NCI-H345 (cell line): ENCODE measurements at places on chromosomes 11 and 22.

DNA sequence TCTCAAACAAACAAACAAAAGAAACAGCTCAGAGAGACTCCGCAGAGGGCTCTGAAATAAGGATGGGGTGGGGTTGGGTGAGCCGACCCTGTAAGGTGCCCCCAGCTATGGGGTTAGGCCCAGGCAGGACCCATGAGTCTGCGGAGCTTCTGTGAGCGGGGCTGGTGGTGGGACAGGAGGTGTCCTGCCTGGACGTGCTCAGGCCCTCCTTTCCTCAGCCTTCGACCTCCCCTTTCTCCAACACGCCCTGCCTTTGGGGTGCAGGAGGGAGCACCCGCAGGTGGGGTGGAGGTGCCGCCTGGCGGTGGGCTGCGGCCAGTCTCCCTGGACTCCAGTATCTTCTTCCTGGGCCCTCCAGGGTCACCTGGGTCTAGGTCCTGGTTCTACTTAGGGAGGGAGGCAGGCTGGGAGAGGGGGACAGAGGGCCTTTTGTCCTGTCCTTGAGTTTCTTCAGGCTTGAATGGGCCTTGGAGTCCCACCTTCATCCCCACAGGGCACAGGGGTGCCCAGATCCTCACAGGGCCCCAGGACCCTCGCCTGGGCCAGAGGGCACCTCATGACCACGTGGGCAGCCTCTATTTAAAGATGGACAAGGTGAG is 12.3 kb downstream of the PRR33 start:
- DNase-seq, result no peak

DNA sequence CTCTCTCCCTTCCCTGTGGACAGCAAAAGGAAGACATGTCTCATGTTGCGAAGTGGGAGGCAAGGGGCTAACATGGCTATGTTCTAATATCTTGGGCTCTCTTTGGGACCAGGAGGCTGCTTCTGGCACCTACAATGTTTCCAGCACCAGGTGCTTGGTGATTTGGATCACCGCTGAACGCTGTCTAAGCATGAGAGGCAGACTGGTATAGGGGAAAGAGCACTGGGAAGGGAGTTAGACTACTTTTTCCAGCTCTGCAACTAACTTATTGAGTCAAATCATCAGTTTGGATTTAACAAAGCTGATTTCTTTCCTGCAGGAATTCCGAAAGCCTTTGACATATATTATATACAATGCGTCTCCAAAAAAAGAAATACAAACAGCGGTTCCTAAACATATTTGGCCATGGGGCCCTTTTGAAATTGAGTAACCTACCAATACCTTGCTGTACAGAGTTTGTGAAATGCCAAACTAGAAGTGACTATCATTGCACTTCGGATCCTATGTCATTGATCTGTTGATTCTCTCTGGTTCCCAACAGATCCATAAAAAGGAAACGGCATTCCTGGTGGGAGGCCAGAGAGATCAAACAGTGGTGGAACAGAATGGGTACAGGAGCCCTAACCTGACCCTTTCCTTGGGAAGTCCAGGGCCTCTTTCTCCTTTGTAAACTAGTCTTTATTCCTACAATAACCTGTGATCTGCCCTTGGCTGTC is 37.8 kb downstream of the FBXO7 start:
- DNase-seq, result no peak

DNA sequence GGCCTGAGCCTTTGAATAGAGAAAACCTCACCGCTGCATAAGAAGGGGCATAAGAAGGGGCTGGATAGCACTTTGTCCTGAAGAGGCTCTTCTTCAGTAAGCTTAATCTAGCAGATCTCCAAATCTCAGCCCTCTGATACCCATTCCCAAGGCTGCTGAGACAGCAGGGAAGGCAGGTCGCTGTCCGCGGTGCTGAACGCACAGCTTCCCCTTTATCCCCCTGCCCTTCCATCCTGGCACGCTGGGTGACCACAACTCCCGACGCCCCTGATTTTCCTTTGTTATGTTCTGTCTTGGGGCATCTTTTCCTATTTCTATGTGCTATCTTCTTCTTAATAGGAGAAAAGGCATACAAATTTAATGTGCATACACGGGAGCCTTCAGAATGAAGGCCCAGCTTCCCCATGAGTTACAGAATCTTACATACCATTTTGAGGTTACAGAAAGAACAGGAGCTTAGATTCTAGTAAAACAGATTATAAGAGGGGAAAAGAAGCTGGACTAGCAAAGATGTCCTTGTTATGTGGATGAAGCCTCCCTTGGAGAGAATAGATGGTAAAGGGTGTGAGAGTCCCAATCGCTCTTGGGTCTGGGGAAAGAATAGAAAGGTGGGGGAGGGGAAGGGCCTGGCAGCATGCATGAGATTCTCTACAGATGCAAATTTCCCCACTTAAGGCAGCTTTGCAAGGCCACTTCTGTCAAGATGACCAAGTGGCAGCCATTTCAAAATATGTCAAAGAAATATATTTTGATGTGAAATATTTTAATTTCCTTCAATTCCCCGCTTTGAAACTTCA is 5.7 kb upstream of the SULT4A1 start:
- DNase-seq, result no peak

- DNase-seq, result no peak
Observed at GRCh38 chr22:46090631-46091201, 59.6 kb upstream of the PPARA start.

DNA sequence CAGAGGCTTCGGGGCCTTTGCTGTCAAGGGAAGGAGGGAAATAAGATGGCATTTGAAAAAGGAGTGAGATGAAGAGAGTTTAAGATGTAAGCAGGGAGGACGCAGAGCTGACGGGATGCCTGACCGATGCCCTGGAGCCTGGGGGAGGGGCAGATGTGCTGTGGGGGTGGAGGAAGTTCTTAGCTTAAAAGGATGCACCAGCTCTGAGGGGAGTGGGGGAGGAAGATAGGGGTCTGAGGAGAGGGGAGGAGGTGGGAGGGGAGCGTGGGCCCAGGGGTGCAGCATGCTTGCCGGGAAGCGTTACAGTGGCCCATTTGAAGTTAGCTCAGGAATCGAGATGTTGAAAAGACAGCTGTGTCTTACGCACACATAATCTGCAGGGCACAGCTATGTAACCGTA is 56.3 kb downstream of the RPS6KA4 start:
- DNase-seq, result no peak

DNA sequence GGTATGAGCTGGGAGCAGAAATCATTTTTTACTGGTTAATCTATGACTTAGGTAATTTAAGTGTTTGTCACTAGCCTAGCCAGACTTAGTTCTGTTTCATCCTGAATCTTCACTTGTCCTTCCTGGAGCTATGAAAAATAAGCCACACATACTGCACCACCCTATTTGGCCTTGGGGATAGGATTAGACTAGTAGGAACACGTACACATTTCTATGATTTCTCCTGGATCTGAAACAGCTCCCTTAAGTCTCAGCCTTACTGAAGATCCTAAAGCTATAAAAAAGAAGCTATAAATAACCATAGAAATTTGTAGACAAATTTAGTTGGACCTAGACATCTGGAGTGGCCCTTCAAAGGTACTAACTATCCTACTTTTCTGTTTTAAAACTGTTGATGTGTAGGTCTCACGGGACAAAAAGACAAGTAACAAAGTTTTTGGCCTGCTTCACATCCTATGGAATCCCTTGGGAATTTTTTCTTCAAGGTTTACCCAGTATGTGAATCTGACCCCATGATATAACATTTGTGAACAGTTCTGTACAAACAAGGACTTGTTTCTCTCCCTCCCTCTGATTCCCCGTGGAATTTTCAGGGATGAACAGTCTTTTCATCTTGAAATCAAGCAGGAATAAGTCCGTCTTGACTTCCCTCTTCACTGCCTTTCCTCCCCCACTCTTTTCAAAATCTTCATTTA is 275.0 kb downstream of the FAM76B start:
- no peak for DNase-seq

DNA sequence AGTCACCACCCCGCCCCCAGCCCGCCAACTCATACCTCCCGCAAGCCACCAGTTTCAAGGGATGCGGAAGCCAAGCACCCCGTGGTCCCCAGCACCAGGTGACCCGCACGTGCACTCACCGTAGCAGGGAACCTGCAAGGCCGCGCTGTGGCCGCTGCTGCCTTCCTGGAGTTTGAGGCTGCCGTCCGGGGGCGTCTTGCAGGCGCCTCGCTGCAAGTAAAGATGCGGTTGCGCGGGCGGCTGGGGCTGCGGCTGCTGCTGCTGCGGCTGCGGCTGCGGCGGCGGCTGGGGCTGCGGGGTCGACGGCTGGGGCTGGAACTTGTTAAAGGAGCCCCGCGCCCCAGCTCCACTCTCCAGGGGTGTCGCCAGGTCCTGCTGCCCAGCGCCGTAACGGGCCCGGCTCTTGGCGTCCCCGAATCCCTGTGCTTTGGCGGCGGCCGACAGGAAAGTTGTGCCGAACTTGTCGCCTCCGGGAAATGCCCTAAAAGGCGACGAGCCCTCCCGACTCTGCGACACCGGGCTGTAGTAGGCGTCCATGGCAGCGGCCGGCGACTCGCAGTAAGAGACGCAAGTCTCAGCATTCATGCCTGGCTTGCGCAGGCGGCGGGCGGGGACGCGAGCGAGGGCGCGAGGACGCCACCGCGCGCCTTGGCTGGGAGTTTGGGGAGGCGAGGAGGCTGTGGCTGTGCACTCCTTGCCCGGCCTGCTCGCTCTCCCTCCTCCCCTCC is at the start of gene ALX4:
ALX4 (minus strand) TSS at position 662 of the 728 bp plus-strand sequence; CDS start at position 585, 77 bp downstream.
- no peak for DNase-seq

GRCh38 chr22:50517495-50518260 is 7.7 kb downstream of the SCO2 start:
- DNase-seq, result no peak

- DNase-seq, result no peak
Observed at GRCh38 chr11:92432515-92432914, 207.9 kb downstream of the FAT3 start.

GRCh38 chr11:126346586-126346940 is 8.9 kb upstream of the ST3GAL4 start:
- peak; percentile 95 for DNase-seq

DNA sequence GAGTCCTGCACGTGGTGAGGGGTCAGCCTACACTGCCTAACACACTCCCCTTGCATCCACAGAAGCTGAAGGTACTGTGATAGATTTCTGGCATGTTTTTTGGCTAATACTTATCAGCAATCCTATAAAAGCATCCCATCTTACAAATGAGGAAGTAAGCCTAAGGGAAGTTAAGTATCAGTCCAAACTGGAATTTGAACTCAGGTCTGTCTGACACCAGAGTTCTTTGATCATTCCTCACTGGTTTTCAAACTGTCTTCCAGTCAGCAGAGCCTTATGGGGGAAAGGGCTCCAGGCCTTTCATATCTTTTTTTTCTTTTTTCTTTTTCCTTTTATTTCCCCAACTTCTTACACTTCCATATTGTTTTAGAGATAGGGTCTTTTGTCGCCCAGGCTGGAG is 105.6 kb downstream of the RBFOX2 start:
- DNase-seq, result no peak

- DNase-seq, result no peak
Observed at GRCh38 chr11:125093502-125093901, 17.9 kb downstream of the TMEM218 start.

DNA sequence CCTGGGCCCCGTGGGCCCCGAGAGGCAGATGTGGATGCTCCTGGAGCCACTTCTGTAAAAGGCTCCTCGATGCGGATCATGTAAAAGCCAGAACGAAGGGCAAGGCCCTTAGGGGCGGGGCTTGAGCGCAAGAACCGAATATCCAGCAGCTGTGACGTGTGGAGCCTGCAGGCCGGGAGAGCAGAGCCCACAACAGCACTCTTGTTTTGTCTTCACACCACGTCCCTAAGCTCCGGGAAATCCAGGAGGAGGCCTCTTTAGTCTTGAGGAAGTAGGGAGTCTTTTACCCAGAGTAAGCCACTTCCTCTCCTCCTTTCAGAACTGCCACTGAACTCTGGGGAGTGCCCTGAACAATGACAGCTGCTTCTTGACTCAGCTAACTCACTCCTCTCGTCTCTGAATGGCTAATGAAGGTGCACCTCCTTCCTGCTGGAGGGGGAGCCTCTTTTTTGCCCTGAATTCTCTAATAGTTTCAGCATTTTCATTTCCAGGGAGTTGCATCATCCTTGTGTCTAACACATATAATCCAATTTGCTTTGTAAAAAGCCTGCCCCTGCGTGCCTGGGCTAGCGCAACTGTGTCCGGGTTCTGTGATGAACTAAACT is 12.5 kb downstream of the L3MBTL2 start:
- DNase-seq, result no peak

DNA sequence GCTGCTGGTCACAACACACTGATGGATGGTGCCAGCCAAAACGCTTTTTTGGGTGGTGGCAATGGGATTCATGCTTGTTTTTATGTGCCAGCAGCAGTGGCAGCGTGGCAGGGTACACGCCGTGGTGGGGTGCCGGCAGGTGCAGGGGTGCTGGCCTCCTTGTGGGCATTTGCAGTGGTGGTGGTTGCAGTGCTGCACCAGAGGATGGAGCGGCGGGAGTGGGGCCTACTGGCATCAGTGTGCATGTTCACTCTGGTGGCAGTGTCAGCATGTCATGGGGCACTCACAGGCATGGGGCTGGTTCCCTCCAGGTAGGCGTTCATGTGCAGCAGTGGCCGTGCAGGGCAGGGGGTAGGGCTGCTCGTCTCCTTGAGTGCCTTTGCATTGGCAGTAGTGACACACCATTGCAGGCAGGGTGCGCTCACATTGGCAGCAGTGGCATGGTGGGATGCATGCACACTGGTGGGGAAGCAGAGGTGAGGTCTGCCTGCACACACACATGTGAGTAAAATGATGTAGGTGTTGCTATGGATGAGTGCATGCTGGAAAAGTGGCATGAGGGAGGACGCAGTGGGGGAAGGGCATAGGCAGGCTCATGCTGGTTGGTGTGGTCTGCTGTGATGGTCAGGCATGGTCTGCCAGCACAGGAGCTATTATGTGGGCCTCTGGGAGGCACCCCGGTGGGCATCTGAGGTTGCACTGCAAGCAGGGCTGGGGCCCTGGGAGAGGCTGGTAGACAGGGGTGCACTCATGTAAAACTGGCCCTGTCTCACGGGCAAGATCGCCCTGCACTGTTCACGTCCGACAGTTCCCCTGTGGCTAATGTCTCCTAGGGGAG is 29.9 kb downstream of the CCDC15 start:
- no peak for DNase-seq

- DNase-seq, result no peak
Observed at GRCh38 chr11:77217156-77217555, 84.3 kb downstream of the GDPD4 start.

DNA sequence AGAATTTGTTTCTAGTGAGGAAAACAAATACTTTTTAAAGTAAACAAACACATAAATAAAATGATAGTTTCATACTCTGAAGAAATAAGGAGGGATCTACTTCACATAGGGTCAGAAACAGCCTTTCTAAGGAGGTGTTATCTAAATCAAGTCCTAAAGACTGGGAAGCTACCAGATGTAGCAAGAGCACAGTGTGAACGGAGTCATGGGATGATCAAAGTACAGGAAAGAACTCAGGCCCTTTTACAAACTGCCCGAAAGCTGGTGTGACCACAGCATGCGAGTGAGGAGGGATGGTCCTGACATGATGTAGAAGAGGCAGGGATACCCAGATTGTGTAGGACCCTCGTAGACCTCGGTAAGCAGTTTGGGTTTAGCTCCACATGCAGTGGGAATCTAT is 102.8 kb downstream of the ARHGAP32 start:
- no peak for DNase-seq

GRCh38 chr11:130237282-130238006 is 77.3 kb downstream of the ZBTB44 start:
- DNase-seq, result no peak

DNA sequence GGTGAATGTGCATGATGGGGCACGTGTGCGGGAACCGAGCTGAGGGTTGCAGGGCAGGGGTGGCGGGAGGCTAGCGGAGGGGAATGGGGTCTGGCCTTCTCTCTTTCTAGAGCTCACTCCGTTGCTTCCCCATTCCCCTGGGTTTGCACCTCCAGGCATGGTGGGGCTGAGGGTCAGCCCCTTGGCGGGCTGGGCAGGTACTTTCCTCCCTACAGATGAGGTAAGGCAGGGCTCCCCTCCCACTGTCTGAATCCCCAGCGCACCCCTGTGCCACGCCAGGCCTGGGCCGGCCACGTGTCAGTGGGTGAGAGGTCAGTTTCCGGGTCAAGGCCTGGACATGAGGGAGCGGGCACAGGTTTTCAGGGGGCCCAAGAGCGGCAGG is 8.9 kb downstream of the SUSD2 start:
- no peak for DNase-seq
